ENCODE measurements at places on chromosomes 2 and 18. TPM values are rescaled to one million over a fixed set of nuclear protein-coding genes. Genes with fewer than 3 reads are reported as not detected.

MRPL33 gene
- 54.2 TPM for total RNA-seq

DNA sequence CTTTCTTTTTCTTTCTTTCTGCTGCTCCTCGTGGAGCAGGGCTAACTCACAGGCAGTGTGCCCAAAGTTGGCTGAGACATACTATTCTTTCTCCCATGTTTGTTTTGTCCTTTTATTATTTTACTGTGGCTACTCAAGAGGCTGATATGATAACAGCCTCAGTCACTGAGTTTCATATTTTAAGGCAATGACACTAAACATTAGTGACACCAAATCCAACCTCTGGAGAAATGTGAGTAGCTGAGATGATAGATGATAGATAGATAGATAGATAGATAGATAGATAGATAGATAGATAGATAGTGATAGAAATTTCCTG, 45.8 kb upstream of the GLS start:
- H3K36me3 ChIP-seq: no peaks in the 10 kb centered on the region
- no peak overlapping the region for H3K4me3 ChIP-seq
- no peak for DNase-seq
- no peak overlapping the region for H3K27ac ChIP-seq
- H3K27me3 ChIP-seq: no peaks in the 10 kb centered on the region
- no peaks in the 10 kb centered on the region for H3K4me1 ChIP-seq

- peaks cover 14% of the 10 kb centered on the region for H3K36me3 ChIP-seq
- no peak overlapping the region for H3K27ac ChIP-seq
- no peak for DNase-seq
- H3K27me3 ChIP-seq: no peaks in the 10 kb centered on the region
- H3K4me3 ChIP-seq: no peak overlapping the region
Observed at GRCh38 chr2:62783679-62784078, 78.2 kb downstream of the EHBP1 start.

DNA sequence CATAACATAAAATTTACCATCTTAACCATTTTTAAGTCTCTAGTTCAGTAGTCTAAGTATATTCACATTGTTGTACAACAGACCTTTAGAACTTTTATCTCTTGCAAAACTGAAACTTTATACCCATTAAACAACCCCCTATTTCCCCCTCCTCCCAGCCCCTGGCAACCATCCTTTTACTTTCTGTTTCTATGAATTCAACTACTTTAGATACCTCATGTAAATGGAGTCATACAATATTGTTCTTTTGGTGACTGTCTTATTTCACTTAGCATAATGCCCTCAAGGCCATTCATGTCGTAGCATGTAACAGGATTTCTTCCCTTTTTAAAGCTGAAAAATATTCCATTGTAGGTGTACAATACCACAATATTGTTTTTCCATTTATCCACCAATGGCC, 129.8 kb downstream of the PDE11A start:
- H3K36me3 ChIP-seq: no peaks in the 10 kb centered on the region
- no peak overlapping the region for H3K4me3 ChIP-seq
- H3K27ac ChIP-seq: no peak overlapping the region
- DNase-seq: no peak

DNA sequence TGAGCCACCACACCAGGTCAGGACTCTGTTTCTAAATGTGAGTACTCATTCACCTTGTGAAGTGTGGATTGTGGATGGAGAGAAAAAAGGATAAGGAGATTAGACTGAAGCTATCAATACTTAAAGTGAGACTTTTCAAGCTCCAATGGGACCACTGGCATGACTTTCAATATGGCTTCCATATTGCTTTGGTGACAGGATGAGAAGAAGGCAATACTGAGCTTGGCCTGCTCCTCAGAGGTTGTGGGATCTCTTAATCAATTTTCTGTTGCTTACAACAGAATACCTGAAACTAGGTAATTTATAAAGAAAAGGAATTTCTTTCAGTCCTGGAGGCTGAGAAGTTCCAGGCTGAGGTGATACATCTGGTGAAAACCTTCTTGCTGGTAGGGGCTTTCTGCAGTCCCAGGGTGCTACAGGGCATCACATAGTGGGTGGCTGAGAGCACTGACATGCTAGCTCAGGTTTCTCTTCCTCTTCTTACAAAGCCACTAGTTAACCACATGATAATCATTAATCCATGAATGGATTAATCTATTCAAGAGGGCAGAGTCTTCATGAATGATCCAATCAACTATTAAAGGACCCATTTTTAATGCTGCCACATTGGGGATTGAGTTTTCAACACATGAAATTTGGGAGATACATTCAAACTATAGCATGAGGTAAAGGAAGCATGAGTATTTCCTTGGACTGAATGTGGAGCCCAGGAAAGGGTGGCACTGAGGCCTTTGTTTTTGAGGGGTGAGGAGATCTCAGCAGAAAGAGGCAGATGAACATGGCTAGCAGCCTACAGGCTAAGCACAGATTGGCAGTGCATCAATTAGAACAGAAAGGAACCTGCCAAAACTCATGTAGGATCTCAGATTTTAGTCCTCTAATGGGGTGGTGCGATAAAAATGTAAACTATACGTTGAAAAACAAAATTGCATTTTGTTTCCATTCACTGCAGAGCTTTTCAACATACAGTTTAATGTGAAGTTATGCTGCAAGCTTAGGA, 274.5 kb downstream of the PIK3C3 start:
- H3K36me3 ChIP-seq: no peaks in the 10 kb centered on the region
- H3K27me3 ChIP-seq: no peaks in the 10 kb centered on the region
- no peaks in the 10 kb centered on the region for H3K4me1 ChIP-seq
- H3K27ac ChIP-seq: no peak overlapping the region
- no peak for DNase-seq

DNA sequence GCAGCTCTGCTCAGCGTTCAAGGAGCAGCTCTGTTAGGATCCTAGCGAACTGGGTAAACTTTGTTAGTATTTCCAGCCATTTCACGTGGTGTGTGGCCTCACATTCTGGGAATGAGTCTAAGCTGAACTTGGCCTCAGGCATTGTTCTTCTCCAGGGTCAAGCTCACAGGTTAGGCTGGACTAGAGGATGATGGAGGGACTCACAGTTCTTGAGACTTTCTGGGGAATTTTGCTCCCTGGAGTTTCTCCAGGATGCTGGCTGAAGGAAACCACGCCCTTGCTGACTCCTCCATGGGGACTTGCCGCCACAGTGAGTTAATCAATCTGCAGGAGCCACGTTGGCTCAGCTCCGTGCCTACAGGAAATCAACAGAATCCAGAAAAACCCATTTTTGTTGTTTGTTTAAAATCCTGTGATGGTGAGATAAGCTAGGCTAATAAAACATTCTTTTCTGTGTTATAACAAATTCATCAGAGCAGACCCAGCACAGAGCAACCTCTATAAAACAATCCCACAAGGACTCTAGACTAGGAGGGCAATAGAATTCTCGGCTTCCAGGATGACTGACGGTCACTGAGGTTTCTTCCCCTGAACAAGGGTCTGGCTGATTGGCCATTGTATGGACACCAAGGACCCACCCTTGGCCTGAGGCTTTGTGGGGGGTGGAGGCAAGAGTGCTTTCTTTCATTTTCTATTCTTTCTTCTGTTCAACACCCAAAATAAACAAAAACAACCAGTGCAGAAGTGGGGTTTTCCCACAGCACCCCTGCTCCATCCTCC, 12.6 kb downstream of the CNDP1 start:
- H3K4me3 ChIP-seq: no peak overlapping the region
- H3K4me1 ChIP-seq: no peaks in the 10 kb centered on the region
- peaks cover 5% of the 10 kb centered on the region for H3K36me3 ChIP-seq
- no peak for DNase-seq
- H3K27me3 ChIP-seq: peaks cover 2% of the 10 kb centered on the region
- H3K27ac ChIP-seq: no peak overlapping the region

FBXO36 gene
- 3.4 TPM for total RNA-seq

- no peaks in the 10 kb centered on the region for H3K4me1 ChIP-seq
- DNase-seq: no peak
Observed at GRCh38 chr2:159549234-159549633, 67.1 kb downstream of the BAZ2B start.

- no peak for DNase-seq
- peaks cover 22% of the 10 kb centered on the region for H3K4me1 ChIP-seq
- H3K27ac ChIP-seq: no peak overlapping the region
- H3K36me3 ChIP-seq: no peaks in the 10 kb centered on the region
- no peak overlapping the region for H3K4me3 ChIP-seq
- no peaks in the 10 kb centered on the region for H3K27me3 ChIP-seq
Observed at GRCh38 chr2:143819764-143820163, 690.5 kb downstream of the ARHGAP15 start.

- peaks cover 5% of the 10 kb centered on the region for H3K36me3 ChIP-seq
- H3K27me3 ChIP-seq: no peaks in the 10 kb centered on the region
- H3K4me3 ChIP-seq: no peak overlapping the region
- no peak for DNase-seq
- H3K4me1 ChIP-seq: no peaks in the 10 kb centered on the region
- H3K27ac ChIP-seq: no peak overlapping the region
Observed at GRCh38 chr2:25756536-25756935, 83.2 kb upstream of the DTNB start.

ANKRD62 gene
- 0.17 TPM for total RNA-seq

GRCh38 chr2:25819597-25820039, 58.7 kb downstream of the ASXL2 start:
- H3K27me3 ChIP-seq: no peaks in the 10 kb centered on the region
- no peak overlapping the region for H3K27ac ChIP-seq
- H3K4me1 ChIP-seq: peaks cover 3% of the 10 kb centered on the region
- H3K36me3 ChIP-seq: no peaks in the 10 kb centered on the region
- DNase-seq: no peak

UNC80 gene
- total RNA-seq: 9.0 TPM

DNA sequence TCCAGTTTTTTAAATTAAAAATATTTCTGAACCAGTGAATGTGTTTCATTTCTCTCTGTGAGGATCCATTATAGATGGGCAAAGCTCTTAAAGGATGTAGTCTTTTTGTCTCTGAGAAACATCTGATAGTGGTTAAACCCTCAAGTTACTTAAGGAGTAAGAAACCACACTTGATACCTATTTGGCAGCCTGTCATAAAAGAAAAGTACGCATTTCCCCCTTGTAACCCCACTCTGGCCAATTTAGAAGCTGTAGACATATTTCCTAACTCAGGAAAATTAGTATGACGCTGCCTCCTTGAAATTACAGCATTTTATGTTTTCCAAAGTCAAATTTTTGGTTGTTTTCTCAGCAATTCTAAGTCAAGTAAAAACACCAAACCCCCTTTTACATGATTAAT, 2.0 kb downstream of the STAT4 start:
- H3K27ac ChIP-seq: no peak overlapping the region
- no peaks in the 10 kb centered on the region for H3K4me1 ChIP-seq
- DNase-seq: no peak
- peaks cover 2% of the 10 kb centered on the region for H3K27me3 ChIP-seq
- H3K36me3 ChIP-seq: no peaks in the 10 kb centered on the region

NR4A2 gene
- 2.2 TPM for total RNA-seq

- H3K27me3 ChIP-seq: no peaks in the 10 kb centered on the region
- H3K4me1 ChIP-seq: no peaks in the 10 kb centered on the region
- no peak overlapping the region for H3K4me3 ChIP-seq
- H3K27ac ChIP-seq: no peak overlapping the region
- no peak for DNase-seq
Observed at GRCh38 chr18:2799369-2799768, 47.4 kb upstream of the EMILIN2 start.
